ENCODE measurements at places on chromosomes 4 and X. TPM values are rescaled to one million over a fixed set of nuclear protein-coding genes. Genes with fewer than 3 reads are reported as not detected.

Gene PAK3
- total RNA-seq = 0.11 TPM

Gene QRFPR
- 0.20 TPM for total RNA-seq

Gene RENBP
- 0.14 TPM for total RNA-seq

Gene ZNF718
- 7.6 TPM for total RNA-seq

Gene ITIH6
- not detected for total RNA-seq

Gene FAM13A
- 6.0 TPM for total RNA-seq

GRCh38 chrX:38760883-38761282 is 40.4 kb upstream of the MID1IP1 start:
- no peak for DNase-seq

DNA sequence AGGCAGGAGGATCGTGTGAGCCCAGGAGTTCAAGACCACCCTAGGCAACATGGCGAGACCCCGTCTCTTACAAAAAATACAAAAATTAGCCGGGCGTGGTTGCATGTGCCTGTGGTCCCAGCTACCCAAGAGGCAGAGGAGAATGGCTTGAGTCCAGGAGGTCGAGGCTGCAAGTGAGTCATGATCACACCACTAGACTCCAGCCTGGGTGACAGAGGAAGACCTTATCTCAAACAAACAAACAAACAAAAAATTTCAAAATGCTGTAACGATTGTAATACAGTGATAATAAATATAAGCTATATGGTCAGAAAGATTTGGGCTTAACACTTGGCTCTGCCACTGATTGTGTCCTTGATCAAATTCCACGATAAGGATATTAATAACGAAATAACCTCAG is 24.2 kb downstream of the SLC25A4 start:
- no peak for DNase-seq

- DNase-seq = no peak
These were observed 33.5 kb upstream of the SLITRK4 start for GRCh38 chrX:143669395-143669794.

- DNase-seq = no peak
These were observed 39.8 kb upstream of the ASMTL start for GRCh38 chrX:1492421-1493012.

GRCh38 chrX:100645106-100645505 is 1.1 kb downstream of the SRPX2 start:
- no peak for DNase-seq

DNA sequence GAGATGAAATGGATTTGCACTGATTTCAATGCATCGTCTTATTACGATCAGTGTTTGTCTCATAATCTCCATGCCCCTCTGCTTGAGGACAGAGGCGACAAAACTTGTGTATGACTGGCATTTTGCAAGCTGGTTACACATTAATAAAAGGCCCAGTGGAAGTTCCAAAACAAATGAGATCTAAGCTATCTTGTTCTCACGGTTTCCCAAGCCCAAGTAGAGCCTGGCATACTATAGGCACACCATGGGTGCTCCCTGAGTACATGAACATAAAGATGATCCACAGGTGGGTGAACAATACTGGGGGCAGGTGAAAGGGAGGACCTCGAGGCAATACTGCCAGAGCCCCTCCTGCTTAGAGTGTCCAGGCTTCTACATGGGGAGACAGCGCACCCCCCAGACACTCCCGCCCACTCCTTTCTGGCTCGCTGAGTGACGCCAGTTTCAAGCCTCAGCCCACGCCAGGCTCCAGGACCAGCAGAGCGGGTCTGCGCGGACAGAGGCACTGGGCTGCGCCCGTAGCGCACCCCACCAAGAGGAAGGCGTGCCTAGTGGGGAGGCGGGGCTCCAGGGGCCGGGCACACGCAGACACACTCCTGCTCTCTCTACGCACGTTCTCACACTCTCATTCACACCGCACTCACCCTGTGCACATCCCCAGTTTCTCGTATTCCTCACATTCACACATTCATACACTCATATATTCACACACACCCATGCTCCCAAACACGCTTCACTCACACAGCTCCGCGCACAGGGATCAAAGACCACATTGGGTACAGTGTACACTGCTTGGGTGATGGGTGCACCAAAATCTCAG is 8.9 kb upstream of the GSX2 start:
- no peak for DNase-seq

- no peak for DNase-seq
These were observed 112.4 kb upstream of the SPRY1 start for GRCh38 chr4:123284168-123284567.

DNA sequence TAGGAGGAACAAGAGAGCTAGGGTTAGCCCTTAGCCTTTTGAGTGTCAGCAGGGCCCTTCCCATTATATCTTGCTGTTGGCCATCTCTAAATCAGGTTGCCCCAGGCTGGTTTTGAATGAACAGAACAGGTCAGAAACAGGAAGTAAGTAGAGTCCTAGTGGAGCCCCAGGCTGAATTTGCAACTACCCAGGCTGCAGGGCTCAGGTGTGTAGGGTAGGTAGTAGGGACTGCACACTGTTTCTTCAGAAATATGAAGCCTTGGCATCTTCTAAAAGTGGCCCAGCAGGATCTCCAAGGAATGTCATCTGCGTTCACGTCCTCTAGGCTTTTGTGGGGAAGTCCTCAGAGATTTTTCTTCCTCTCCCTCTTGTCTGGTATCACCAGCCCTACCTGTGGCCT is 90.2 kb downstream of the ADGRG4 start:
- no peak for DNase-seq

DNA sequence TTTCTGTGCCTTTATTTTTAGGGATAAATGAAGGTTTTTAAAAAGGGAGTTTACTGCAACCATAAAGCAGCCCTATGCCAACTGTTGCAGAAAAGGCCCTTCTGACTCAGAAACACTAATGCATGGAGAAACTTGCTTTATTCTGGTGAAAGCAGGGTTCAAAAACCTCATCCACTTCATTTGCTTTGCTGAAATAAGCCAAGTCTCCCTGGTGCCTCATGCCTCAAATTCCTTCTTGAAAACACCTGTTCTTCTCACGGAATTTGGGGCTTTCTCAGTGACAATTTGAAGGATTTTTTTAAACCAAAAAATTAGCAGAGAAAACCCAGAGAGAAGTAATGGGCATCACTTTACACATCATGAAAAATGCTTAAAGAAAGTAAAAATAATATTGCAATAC is 349.0 kb downstream of the PCDH7 start:
- DNase-seq = no peak

DNA sequence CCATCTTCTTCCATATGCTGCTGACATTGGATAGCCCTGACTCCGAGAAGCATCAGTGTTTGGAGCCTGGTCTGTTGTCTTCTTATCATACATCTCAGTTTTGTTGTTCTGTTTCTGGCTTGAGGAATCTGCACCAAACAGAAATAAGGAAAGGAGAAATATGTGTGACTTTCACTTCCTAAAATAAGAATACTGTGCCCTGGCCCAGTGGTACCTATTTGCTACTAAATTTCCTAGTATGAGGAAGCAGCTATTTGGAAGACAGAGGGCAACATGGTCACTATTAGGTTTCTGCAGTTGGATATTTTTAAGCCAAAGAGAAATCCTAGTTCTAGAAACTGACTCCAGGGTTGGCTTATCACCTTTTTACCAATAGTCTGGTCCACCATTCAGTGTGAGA is 16.8 kb downstream of the CT47C1 start:
- no peak for DNase-seq

DNA sequence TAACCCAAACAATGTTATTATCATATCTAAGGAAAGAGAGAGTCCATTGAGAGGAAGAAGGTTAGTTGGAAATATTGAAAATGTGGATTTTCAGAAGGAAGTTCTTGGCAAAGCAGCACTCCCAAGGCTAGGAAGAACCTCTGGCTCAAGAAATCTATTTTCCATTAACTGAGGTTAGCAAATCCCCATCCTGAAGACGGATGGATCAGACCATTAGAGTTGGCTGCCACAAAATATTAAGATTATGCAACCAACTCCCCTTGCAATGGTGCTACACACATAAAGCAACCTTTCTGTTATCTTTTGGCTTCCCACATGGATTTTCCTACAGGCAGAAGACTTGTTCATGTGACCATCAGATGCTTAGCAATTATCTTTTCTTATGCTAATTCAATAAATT is 96.3 kb downstream of the COL4A6 start:
- DNase-seq = no peak

- DNase-seq = no peak
These were observed 10.8 kb downstream of the HNRNPDL start for GRCh38 chr4:82419451-82419850.

DNA sequence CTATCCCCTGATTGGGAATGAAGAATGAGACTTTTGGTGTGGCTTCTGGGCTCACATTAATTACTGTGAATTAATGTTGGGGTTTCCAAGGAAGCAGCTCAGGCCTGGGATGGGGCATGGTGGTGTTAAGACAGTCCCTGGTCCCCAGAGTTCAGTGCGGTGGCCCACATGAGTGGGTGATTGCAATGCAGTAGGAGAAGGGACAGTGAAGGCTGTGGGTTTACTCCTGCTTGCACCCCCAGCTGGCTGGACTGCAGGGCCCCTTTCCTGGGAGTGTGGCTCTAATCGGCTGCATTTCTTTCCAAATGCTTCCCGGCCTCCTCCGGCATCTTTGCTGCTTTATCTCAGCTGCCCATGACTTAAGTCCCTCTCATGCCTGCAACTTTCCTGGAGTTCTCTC is 28.2 kb upstream of the GPR78 start:
- no peak for DNase-seq

GRCh38 chr4:1684506-1685234 is 557 bp upstream of the FAM53A start:
- no peak for DNase-seq

DNA sequence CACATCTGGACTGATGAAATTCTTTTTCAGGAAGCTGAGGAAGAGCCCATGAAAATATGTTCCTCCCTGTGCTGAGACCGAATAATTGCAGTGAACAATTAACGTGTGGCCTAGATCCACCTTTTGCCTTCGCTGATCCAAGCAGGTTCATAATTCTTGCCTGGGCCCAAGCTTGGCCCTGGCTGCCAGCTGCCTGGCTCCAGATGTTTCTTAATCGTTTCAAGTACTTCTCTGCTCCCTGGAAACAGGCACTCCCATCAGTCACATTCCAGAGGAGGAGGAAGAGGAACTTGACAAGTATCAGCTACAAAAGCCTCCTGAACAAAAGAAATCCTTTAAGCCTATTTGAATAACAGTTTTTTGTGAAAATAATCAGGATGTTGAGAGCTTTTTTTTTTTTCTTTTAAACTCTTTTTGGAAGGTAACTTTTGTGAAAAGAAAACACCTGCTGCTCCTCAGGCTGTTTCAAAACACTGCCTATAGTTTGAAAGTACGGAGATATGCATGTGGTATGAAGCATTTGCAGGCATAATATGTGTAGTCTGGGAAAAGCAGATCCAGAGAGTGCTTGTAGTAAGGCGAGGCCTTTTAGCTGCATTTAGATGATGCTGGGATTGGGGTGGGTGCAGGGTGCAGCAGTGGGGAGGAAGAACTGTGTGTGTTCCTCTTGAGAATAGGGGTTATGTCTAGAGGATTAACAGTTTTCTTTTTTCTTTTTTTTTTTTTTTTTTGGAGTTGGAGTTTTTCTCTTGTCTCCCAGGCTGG is 154.4 kb downstream of the PTTG2 start:
- no peak for DNase-seq

- no peak for DNase-seq
These were observed 129.1 kb downstream of the CPZ start for GRCh38 chr4:8721621-8722020.
